Cardiac muscle cell (in vitro differentiated cells and primary cell): ENCODE measurements at places on chromosomes 11 and 22.
A peak's percentile ranks its signal among the peaks of the same experiment; 100 is the strongest.

DNA sequence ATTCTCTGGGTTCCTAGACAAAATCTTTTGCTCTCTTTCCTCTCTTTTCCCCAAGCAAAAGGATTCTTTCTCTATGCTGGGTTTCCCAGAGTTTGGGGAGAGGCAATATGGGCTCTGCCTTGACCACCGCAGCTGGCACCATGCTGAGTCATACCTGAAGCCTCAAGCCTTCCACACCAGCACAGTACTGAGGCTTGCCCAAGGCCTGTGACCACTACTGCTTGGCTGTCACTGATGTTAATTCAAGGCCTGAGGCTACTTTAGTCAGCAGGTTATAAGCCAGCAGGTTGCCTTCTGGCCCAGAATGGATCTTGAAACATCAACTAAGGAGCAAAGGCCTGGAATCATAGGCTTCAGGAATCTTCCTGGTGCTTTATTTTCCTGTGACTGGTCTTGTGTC is 185.3 kb downstream of the DYNC2H1 start:
- DNase-seq = no peak

- no peak for DNase-seq
These were observed 26.2 kb downstream of the MCM5 start for GRCh38 chr22:35425971-35426800.

DNA sequence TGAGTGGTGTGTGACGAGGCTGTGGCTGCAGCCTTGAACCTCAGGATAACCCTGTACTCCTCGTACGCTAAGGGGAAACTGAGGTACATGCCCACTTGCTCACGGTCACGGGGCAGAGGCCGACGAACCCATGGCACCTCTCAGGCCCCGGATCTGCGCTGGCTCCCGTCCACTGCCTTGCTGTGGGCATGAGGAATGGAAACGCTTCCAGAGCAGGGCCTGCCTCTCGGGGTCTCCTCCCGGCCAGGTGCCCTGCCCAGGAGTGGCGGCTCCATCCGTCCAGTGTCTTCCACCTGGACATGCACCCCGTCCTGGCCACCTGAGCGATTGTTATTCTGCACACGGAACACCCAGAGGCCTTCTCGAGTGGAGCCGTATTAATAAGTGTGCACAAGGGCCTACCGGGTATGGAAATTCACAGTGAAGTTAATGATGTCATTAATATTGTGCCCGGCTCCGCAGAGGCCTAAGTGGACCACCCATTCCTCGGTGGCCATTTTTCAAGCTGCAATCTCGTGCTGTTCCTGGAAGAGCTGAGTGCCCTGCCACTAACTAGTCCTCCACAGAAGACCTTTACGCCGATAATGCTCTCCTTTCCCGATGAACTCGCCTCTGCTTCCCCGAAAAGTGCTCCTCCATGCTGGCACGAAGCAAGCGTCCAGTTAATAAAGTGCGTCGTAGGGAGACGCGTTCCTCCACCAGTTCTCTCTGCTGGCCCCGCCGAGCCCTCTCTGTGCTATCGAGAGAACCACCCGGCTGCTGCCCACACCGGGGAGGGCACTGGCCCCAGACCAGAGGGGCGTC is 927.9 kb downstream of the BRD1 start:
- no peak for DNase-seq

GRCh38 chr22:35553341-35553740 is 12.7 kb downstream of the RASD2 start:
- DNase-seq = no peak

DNA sequence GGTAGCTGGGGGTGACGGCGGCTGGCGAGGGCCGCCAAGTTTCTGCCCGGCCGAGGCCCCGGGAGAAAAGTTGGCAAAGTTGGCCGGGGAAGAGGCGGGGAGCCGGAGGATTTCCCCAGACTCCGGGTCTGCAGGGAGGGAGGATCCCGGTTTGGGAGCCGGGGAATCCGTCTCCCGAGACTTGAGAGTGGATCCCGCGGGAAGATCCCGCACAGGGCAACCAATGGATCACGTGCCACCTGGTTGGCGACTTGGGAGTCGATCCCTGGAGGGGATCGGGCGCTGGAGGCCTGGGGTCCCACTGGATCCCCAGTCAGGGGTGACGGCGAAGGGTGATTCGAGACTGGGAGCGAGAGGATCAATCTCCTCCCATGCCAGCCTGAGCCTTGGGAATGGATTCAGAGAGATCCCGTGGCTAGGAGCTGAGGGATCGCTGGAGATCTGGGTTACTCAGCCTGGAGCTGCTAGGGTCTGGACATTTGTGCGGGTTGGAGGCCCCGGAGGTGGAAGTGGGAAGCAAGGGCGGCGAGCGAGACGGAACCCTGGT is 394 bp downstream of the KIAA1671 start:
- DNase-seq = peak; percentile 57
